ENCODE measurements at places on chromosomes 2 and 18.

DNA sequence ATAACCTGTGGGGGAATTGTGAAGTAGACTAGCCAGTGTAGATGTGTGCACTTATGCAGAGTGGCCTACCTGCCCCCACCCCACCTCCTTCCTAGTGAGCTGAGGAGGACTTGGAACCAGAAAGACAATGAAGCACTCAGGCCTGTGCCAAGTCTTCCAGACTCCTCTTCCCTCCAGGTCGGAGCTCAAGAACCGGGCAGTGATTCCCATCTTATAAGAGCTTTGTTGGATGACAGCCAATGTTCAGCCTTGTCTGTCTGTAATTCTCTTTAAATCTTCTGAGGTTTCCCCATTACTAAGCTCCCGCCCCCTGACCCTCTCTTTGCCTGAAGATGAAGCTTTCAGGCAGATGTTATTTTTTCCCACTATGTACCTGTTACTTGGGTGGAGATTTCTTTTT lies 121.0 kb downstream of the SMAD2 start:
- no peak for DNase-seq

DNA sequence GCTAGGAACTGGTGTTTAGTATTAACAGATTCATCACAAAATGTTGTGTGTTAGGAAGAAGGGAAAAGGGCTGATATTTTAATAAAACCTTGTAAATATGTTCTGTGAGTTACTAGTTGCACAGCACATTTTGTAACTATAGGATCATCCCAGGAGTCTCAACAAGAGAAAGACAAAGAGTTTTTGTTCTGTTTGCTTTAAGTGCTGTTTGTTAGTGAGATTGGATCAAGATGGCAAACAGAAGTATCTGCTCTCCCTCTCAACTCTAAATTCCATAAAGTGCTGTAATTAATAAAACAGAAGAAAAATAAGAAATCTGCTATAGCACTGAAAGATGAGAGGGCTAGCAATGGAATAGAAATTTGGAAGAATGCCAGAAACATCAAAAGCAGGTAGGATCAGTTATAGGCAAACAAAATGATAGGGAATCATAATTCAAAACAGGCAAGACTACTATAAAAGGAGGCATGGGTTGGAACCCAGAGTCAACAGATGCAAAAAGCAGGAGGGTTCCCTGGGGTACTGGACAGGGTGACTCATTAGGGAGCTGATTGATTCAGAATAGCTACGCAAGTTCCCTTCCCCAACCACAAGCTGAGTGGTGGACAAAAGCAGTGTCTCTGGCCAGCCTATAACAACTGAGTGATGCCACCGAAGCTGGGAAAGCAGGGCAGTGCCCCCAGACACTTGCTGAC lies 75.8 kb downstream of the DYNC1I2 start:
- DNase-seq: peak; percentile 8

GRCh38 chr18:41644466-41644865 lies 310.6 kb upstream of the PIK3C3 start:
- DNase-seq: no peak

GRCh38 chr2:2238726-2239269 lies 92.3 kb downstream of the MYT1L start:
- peak; percentile 14 for DNase-seq

- no peak for DNase-seq
Observed at GRCh38 chr2:31271851-31272267, 37.9 kb downstream of the EHD3 start.

- no peak for DNase-seq
Observed at GRCh38 chr2:47218066-47218581, 63.0 kb upstream of the STPG4 start.

GRCh38 chr18:58565021-58565420 lies 63.9 kb downstream of the ALPK2 start:
- no peak for DNase-seq
